ENCODE measurements at places on chromosomes 1 and 21. TPM values are rescaled to one million over a fixed set of nuclear protein-coding genes. Genes with fewer than 3 reads are reported as not detected.
A peak's percentile ranks its signal among the peaks of the same experiment; 100 is the strongest.

The CFHR5 gene
- not detected for total RNA-seq

GRCh38 chr1:191963781-191964455 lies 194.3 kb upstream of the RGS18 start:
- no peak for DNase-seq

The CLCA1 gene
- total RNA-seq, result 0.18 TPM

The PLA2G2F gene
- 19.2 TPM for total RNA-seq

GRCh38 chr1:241156231-241156965 lies 200.6 kb downstream of the RGS7 start:
- peak; percentile 67 for DNase-seq

The GJA9 gene
- total RNA-seq, result 0.42 TPM

The LRRC8B gene
- 14.4 TPM for total RNA-seq

- no peak for DNase-seq
These were observed 9.5 kb downstream of the DPT start for GRCh38 chr1:168719306-168720111.

The NIPAL3 gene
- 35.5 TPM for total RNA-seq

The FAM151A gene
- total RNA-seq, result not detected

DNA sequence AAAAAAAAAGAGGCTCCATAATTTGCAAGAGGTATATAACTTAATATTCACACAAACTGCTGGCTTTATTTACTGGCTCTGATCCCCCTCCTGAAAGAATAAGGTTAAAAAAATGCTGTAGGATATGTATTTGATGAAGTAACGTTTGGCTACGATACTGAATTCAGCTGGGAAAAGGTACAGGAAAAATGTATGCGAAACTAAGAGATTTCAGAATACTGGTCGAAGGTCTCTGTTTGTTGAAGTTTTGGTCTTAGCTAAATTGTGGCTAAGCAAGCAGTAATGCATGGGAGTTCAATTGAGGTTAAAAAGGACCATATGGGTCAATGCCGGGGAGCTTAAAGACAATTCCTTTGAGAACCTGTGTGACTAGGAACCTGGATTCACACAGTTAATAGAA lies 355.5 kb upstream of the NCAM2 start:
- no peak for DNase-seq

DNA sequence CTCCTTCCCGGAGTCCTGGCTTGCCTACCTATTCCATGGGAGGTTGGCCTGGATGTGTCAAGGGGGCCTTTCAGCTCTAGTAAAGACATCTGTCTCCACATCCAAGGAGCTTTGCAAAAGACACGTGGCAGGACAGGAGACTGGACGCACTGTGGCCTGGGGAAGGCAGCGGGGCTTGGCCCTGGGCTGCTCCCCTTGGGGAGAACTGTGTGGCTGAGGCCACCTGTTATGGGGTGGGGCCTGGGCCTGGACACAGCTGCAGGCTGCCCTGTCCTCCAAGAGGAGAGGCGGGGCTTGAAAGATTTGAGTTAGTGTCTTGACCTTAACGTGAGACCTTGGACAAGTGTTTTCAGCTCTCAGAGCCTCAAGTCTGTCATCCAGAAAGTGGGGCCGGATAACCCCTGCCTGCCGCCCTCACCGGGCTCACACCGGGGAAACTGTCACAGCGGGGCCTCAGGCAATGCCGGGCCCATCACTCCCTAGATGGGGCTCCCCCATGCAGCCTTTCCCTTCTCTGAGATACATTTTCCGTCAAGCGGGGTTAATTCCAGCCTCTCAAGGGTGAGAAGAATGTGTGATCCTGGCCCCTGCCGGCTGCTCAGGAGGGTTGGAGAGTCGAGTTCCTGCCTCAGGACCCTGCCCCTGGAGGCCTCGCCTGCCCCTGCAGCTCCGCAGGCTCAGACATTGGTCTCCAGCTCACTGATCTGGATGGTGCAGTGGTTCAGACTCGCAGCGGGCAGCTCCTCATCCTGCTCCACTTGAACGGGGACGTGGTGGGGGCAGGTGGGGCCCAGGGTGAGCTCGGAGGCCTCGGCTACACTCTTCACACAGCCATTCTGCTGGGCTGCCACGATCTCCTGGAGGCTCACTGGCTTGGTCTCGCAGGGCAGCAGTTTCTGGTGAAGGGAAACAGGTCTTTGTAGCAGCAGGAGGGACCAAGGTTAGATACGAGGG lies 25.6 kb downstream of the PODN start:
- no peak for DNase-seq

DNA sequence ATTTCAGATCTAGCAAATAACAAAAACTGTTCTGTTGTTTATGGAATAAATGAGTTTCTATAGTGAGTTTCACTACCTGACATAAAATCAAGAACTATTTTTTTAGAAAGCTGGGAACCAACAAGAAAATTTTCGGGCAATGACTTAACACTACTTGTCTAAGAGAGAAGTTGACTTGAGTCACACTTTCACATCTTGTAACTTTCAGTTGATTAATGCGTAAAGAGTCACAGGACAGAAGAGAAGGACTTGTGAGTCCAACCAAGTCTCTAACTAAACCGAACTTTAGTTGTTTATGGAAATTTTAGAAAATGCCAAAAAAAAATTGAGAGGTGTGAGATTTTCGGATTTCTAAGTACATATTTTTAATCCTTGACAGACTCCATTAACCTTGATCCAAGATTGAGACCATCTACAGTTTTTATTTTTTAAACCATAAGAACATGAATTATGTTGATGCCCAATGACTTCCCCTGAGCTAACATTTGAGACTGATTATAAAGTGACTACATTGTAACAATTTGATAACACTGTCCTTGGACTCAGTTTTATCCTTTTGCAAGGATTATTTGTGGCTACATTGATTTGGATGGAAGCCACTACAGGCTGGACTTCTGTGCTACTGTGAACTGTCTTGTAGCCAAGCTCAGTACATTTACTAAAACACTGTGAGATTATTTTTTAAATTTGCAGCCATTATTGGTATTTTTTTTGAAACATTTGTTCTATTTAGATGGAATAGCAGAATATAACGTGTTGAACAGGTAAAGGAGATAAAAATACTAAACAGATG lies 284.0 kb downstream of the PTPRC start:
- DNase-seq, result no peak
